ENCODE measurements at places on chromosomes 3 and 15.
A peak's percentile ranks its signal among the peaks of the same experiment; 100 is the strongest.

GRCh38 chr15:80892414-80892813 lies 97.2 kb downstream of the MESD start:
- DNase-seq: no peak

GRCh38 chr3:8529738-8530525 lies 28.3 kb downstream of the LMCD1 start:
- DNase-seq: peak; percentile 88

- DNase-seq: no peak
These were observed 134.6 kb downstream of the ATP8B4 start for GRCh38 chr15:49984436-49984835.

- DNase-seq: no peak
These were observed 41.5 kb downstream of the NLGN1 start for GRCh38 chr3:173439004-173439403.

DNA sequence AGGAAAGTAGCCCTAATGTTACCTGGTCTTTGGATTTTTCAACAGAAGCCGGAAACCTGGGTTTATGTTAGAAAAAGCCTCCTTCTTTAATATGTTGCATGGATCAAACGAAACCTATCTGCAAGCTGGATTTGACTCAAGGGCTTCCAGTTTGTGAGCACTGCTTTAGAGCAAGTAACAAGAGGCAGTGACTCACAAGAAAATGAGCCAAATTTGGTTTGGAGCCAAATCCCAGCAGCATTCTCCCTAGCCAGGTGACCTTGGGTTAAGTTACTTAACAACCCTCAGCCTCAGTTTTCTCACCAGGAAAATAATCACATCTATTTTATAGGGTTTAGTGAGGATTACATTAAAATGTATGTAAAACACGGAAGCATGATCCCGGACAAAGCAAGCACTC lies 215.2 kb upstream of the PRICKLE2 start:
- DNase-seq: no peak

GRCh38 chr3:179503640-179504039 lies 52.4 kb upstream of the GNB4 start:
- no peak for DNase-seq

- no peak for DNase-seq
These were observed 101.3 kb upstream of the ATP11B start for GRCh38 chr3:182692021-182692420.

DNA sequence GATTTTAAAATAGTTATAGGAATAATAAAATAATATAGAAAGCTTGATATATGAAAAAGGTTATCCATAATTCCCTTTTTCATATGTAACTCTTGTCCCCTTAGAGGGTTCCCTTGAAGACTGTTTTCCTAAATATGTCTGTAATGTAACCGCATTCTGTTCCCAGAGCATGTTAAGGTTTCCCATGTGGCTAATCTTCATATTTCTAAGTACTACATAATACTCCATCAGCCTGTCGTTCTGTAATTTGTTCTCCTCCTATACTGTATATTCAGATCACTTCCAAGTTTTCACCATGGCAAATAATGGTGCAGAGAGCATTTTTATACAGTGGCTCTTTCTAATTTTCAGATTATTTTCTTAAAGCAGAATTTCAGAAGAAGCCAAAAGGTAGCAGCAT lies 6.7 kb downstream of the NMNAT3 start:
- no peak for DNase-seq

- DNase-seq: no peak
These were observed 102.7 kb downstream of the CGNL1 start for GRCh38 chr15:57479005-57479404.

DNA sequence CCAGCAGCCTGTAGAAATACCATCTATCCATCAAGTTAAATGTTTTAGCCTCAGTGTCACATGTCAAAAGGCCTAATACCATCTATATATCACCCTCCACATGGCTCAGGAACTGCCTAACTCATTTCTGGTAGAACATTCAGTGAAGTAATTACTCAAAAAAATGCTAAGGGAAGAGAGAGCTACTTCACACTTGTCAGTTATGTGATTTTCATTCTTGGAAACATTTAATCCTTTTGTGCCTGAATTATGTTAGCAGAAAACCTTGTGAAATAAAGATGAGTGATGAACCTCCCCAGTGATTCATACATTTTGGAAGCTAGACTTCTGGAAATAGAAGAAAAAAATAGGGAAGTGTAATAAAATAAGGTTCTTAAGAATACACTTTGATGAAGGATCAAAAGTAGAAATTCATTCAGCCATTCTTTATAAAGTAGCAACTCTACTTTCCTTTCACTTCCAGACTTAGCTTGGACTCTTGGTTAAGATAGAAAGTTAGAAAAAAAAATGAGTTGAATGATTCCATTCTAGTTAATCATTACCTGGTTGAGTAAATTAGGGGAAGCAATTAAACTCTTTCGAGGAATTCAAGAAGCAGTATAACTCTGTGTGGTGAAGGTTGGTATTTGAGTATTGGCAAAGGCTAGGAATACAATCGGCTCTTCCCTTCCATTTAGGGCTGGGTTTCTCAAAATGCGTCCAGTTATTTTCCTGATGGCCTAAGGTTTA lies 3.6 kb downstream of the OTOL1 start:
- no peak for DNase-seq

GRCh38 chr15:91192690-91193377 lies 92.8 kb downstream of the SV2B start:
- no peak for DNase-seq

DNA sequence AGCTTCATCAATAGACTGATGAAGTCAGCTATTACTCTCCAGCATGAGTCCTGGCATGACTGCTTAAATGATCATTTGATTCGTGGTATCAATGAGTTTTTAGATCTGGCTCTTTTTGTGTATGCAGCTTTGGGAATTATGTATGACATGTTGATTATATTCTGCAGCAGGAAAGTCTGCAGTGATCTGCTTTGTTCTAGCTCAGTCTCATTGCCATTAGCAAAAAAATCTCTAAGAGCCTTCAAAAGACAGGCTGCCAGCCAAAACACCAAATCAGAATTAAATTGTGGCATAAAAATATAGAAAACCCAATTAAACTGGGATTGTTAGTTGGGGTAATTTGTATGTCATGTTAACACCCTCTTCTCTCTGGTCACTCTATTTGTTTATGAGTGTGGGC lies 1021.0 kb upstream of the SEMA6D start:
- no peak for DNase-seq

DNA sequence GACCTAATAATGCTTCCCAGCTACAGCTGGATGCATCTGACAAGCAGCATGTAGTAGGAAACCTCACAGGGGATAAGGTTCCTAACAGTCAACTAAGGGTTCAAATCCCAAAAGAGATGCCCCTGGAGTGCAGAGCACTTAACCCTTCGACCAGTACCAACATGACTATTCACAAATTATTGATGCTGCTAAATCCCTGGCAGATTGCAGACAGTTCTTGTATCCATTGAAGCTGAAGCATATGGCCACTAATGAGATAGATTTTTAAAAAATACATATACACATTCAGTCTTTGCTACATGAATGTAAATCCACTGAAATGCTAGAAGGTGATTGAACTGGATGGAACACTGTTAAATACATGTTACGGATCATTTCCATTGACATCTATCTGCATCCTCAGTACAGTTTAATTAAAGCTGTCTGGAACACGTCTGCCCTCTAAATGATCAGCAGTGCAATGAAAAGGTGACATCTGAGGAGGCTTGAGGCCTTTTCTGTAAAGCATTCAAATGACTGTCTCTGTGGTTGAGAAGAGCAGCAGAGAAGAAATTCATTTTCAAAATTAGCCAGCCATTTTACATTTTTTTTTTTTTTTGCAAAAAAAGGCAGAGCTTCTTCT lies 19.5 kb upstream of the NANOGP8 start:
- no peak for DNase-seq

- no peak for DNase-seq
These were observed 55.1 kb downstream of the AAGAB start for GRCh38 chr15:67199391-67199790.

- no peak for DNase-seq
These were observed 1.3 kb downstream of the RYK start for GRCh38 chr3:134249296-134249841.

DNA sequence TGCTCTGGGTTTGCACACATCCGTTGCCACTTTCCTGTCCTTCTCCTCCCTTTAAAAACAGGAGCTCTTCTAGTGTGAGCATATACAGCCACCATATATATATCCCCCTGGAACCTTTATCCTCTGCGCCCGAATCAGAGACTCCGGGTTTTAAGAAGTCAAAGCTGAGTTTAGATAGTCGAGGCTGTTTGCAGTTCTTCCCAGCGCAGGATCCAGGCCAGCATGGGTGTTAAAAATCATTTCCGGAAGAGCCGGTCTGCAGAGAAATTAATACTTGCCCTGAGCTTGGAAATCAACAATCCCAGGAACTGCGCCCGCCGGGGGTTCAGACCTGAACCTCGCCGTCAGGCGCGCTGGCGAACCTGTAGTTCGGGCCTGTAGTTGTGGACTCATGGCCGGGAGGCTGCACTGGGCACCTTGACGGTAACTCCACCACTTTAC lies 2.3 kb downstream of the SHOX2 start:
- DNase-seq: no peak

DNA sequence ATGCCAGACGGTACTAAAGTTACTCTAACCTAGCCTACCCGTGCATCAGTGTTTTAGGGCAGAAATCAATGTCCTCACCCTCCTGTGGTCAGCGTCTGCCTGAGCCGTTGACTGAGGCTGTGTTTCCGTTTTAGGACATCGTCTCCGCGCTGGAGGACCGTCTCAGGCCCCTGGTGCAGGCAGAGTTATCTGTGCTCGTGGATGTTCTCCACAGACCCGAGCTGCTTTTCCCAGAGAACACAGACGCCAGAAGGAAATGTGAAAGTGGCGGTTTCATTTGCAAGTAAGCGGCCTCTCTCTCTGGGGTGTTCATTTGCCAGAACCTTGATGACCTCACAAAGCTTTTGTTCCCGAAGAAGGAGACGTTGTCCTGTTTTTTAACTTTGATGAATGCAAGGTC lies 217.0 kb downstream of the ITPR1 start:
- no peak for DNase-seq

DNA sequence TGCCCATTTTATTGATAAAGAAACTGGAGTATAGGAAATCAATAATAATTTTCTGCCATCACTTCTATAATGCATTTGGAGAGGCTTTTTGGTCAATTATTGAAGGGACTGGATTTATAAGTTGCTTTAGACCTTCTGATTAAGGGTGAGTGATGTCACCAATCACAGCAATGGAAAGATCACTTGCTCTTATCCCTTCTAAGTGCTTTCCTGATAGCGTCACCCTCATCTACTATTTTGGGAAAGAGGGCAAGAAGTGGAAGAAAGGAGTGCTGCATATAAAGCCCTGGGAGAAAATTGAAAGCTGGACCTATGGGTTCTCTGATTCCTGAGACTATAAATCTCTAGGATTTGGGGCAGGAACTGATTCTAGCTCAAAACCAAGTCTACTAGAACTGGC lies 771.3 kb downstream of the AGBL1 start:
- DNase-seq: no peak

GRCh38 chr15:54789376-54789775 lies 407.4 kb downstream of the RSL24D1 start:
- peak; percentile 74 for DNase-seq

DNA sequence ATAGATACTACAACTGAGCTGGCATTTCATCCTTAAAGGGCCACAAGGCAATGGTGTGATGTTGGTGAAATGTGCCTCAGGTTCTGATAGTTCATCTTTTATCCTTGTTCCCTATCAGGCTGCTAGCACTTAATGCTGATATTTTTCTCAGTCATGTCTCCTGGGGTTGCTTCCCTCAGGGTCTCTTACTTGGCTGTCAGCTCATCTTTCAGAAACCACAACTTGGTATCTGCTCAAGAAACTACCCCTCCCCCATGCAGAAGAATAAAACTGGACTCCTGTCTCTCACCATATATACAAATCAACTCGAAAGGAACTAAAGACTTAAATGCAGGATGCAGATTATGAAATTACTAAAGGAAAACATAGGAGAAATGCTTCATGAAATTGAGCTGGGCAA lies 308.1 kb downstream of the CHST2 start:
- peak; percentile 20 for DNase-seq

DNA sequence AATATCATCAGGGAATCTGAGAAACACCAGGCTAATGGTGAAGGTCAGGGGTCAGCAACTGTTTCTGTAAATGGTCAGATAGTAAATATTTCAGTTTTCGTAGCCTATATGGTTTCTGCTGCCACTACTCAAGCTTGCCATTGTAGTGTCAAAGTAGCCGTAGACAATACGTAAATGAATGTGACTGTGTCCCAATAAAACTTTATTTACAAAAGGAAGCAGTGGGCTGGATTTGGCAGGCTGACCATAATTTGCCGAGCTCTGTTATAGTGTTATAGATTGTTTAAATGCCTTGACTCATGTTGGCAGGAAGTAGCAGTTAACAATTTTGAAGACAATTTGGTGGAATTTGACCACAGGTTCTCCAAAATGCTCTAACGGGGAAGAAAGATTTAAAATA lies 548.2 kb downstream of the FOXP1 start:
- peak; percentile 85 for DNase-seq

DNA sequence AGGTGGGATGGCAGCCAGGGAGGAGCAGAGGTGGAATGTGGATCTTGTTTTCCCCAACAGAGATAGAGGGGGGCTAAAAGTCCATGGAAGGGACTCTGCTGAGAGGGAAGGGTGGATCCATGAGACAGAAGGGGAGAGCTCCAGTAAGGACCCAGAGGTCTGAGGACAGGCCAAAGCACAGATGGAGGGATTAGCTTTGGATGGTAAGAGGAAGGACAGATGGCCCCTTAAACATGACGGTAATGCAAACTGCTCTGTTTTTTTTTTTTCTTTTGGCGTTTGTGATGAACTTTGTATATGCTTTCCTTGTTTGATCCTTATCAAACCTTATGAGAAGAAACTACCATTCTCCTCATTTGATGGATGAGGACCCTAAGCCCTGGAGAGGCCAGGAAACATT lies 96.2 kb downstream of the IGF1R start:
- no peak for DNase-seq

GRCh38 chr3:127458696-127459604 lies 131.6 kb downstream of the TPRA1 start:
- DNase-seq: peak; percentile 35

DNA sequence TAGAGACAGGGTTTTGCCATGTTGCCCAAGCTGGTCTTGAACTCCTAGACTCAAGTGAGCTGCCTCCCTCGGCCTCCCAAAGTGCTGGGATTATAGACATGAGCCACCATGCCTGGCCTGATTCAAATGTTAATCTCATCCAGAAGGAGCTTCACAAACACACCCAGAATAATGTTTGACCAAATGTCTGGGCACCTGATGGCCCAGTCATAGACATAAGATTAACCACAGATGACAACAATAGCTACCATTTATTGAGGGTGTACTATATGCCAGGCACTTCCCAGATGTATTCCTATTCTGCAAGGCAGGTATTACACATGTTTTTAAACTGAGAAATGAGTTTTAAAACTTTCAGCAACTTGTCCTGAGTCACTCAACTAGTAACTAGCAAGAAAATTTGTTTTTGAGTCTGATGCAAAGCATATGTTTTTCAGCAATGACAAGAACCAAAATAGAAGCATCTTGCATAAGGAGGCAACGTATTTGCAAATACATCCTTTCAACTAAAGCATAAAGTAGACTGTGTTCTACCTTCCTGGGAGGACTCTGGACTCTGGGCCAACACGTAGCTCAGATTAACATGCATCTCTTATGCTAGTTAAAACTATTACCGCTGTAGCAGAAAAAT lies 8.1 kb upstream of the SPG21 start:
- DNase-seq: no peak
